ENCODE measurements at places on chromosomes 1 and 21.

DNA sequence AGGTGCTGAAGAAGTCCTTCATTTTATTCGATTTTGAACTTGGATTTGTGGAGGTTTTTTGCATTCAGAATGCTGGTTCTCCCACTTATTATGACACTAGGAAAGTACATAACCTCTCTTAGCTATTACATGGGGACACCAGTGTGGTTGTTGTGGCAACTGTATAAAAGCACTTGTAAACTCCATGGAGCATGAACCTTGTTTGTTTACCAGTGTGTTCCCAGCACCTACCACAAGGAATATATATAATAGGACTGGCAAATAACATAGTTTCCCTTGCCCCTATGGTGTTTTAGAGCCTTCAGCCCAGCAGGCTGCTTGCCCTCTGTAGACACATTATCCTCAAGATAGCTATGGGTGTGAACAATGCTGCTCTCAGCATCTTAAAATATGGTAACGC, 43.1 kb downstream of the RASSF5 start:
- no peak for DNase-seq

DNA sequence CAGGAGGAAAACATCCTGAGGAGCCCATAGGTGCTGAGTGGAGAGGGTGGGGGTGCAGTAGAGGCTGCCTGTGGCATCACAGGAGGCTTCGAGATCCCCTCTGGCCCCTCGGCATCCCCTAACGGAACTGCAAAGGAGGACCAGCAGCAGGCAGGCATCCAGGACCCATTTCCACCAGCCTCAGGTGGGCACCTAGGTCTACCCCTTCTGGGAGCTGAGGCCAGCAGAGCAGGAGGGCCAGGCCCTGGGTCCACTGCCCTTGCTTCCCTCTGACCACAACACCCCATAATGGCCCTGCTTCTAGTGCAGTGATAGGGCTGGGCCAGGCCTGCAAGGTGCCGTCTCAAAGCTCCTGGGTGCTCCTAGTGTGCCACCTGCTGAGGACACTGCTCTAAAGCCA, 723.0 kb downstream of the PTPRU start:
- peak; percentile 27 for DNase-seq

DNA sequence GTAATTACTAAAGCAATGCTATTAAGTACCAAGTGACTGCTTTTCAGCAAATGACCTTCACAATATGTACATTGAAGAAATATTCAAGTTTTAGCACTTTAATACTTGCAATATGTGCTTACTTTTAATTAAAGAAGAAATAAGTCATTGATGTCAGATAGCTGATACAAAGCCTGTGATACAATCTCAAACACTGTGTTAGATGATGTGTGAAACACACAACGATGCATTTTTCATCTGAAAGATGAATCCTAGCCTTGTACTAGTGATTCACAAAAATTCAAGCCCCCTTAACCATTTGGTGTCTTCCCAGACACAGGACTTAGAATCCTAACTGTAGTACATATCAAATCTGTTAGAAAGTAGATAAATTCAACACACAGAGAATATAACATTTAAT, 724.1 kb upstream of the ADAMTS5 start:
- no peak for DNase-seq

- DNase-seq, result no peak
Observed at GRCh38 chr1:30904191-30904961, 4.2 kb downstream of the SDC3 start.

- no peak for DNase-seq
Observed at GRCh38 chr1:101026430-101026788, 825 bp upstream of the DPH5 start.

GRCh38 chr1:5448486-5448885, 543.7 kb downstream of the NPHP4 start:
- peak; percentile 87 for DNase-seq

DNA sequence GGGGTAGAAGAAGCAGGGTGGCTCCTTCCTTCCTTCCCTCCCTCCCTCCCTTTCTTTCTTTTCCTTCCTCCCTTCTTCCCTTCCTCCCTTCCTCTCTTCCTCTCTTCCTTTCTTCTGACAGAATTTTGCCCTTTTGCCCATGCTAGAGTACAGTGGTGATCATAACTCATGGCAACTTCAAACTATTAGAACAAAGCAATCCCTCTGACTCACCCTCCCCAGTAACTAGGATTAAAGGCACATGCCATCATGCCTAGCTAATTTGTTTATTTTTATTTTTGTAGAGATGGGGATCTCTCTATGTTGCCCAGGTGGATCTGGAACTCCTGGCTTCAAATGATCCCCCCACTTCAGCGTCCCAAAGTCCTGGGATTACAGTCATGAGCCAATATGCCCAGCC, 10.0 kb upstream of the RPE65 start:
- DNase-seq, result no peak

DNA sequence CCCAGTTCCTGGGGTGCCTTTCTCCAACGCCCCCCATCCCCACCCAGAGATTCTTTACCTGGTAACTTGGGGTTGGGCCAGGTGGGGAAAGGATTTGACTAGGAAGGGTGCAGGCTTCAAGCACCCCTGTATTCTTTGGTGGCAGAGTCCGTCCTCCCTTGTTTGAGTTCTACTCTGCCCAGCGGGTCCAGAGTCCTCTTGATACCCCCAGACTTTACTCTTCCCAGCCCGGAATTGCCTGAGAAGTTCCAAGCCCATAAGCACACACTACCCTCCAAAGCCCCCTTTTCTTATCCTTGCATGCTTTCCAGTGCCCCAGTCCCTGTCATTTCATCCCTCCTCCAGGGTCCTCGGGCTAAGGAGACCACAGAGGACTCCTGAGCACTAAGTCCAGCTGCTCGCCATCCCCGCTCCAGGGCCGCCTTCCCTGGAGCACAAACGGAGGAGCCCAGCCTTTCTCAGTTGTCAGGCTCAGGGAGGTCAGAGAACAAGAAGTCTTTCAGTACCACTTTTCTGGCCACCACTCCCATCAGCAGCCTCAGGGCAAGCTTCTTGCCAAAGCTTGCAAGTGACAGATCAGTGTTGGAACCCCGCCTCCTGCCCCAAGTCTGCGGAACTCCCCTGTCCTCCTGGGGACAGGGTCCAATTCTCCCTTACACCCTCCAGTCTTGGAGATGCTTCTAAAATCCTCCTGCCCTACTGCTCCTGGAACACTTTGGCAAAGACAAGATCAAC, 12.2 kb downstream of the SLC45A3 start:
- DNase-seq, result no peak

DNA sequence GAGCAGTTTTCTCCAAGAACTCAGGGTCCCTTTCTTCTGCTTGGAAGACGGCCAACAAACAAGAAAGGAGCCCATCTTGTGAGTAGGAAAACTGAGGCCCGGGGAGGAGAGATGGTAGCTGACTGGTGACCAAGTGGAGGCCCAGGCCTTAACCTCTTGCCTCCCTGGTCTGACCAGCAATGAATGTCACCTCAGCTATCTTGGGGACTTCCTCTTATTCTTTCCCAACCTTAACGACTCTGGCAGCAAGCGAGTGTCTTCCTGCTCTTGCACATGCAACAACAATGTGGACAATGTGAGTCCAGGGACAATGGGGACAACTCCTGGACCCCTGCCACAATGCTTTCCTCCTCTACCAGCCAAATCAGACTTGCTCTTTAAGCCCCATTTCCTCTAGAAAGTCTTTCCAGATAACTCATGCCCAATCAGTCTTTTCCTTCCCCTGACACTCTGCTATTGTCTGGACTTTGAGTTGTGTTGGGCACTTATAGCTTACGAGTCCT, 12.6 kb downstream of the HSPG2 start:
- DNase-seq, result no peak

- peak; percentile 55 for DNase-seq
Observed at GRCh38 chr1:20080441-20081352, 10.7 kb downstream of the PLA2G5 start.

DNA sequence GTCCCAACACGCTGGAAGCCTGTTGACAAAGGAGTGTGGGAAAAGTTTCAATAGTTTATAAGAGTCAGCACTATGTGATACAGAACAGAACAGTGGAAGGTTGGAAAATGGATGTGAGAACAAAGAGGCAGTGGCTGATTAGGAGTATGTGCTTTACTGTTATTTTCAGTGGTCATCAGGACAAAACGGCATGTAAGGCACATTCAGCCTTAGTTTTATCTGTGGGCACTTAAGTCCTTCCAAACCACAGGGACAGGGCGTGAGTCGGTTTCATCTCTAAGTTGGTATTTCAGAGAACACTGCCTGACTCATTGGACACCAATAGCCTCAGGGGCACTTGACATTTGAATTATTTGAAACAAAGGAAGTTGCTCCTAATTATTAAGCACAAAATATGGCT, 306.9 kb downstream of the ASTN1 start:
- no peak for DNase-seq

GRCh38 chr1:187038784-187039183, 210.0 kb downstream of the PLA2G4A start:
- no peak for DNase-seq

DNA sequence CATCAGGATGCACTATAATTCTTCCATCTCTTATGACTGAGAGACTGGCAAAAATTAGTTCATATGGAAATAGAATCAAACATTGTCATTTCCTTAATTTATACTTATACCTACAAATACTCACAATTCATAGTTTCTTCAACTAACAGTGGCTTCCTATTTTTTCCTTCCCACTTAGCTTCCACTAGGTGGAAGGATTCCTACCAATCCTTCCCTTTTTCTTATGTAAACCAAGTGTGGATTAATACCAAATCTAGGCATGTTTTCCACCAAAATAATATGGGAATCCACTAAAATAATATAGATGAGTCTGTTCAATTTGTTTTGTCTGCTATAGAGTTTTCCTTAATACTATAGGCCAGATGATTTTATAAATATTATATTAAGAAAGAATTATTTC, 1537.1 kb downstream of the PLA2G4A start:
- no peak for DNase-seq

DNA sequence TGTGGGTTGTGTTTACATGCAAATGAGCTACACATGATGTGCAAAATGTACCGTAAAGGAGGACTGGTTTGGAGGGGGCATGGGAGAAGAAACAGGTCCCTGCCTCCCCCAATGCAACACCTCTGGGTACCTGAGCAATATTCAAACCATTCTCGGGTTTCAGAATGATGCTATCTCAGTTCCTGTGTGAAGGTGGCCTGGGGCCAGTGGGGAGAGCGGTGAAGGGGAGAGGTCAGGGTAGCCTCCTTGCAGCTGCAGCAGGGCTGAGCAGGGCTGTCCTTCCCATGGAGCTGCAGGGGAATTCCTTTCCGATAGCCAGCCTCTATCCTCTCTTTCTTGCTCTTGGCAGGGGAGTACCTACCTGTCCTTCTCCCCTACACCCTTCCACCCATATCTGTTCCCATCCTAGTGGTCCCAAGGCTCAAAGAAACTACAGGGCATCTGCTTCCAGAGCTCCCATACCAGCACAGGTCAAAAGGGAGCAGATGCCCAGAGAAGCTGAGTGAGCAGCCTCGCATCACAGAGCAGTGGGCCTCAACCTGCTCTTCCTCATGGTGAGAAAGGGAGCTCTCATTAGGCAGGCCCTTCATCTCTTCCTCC, 11.9 kb downstream of the MEF2D start:
- no peak for DNase-seq

DNA sequence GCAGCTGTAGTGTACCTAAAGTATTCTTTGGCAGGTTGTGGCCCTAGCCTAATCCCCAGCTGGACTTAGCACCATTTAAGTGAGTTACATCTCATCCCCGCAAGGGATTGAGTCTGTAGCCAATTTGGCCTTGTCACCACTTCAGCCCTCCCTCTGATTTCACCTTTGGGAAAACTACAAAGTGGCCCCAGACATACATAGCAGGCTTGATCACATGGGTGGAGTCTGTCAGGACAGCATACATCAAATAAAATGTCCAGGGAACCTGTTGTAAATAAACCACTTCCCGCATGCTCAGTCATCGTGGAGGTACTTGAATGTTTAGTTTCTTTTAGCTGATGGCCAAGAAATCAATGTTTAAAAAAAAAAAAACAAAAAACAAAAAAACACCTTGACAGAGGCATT, 142.5 kb downstream of the DHRS3 start:
- DNase-seq, result no peak

DNA sequence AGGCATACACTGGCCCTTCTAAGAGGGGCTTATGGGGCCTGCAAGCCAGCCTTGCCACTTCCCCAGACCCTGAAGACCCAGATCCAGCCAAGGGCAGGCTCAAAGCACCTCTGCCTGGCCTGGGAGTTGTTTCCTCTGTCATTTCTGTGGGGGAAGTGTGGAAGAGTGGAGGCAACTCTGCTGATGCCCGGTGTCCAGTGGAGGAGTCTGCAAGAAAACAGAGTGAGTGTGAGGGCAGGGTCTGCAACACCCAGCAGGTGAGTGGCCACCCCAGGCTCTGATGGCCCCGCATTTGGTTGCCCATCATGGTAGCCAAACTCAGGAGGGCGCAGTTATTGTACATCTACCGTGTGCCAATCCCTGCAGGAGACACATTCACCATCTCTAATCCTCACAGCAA, 8.4 kb downstream of the CLEC20A start:
- no peak for DNase-seq

- no peak for DNase-seq
Observed at GRCh38 chr1:227197064-227197463, 121.2 kb downstream of the CDC42BPA start.

DNA sequence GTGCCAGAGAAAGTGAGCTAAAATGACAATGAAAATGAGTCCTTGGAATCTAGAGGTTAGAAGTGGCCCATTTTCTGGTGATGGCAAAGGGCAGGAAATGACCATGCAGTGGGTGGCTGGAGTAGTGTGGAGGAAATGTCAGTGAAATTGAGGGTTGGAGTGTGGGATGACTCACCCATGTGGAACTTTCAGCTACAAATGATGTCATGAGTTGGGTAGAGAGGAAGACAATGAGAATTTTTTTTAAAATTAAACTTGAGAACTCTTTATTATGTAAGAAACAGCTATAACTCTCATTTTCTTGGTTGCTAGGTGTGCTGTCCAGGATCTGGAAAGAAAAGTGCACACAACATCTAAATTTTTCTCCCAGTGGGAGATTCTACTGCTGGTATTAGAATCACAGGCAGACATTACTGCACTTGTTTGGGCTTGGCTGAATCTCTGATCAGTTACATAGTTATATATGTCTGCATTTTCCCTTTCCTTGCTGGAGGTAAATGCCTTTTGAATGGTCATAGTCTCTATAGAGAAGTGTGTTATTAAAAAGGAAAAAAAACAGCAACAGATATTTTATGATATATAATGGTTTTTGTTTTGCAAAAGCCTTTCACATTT, 56.8 kb upstream of the GNG12 start:
- DNase-seq, result no peak

GRCh38 chr1:151612501-151613281, 841 bp downstream of the SNX27 start:
- DNase-seq, result peak; percentile 80

- no peak for DNase-seq
Observed at GRCh38 chr1:79129914-79130313, 123.4 kb upstream of the ADGRL4 start.

- peak; percentile 93 for DNase-seq
Observed at GRCh38 chr1:205229399-205229871, 1.7 kb downstream of the TMCC2 start.
